ENCODE measurements at places on chromosomes 4 and X.

DNA sequence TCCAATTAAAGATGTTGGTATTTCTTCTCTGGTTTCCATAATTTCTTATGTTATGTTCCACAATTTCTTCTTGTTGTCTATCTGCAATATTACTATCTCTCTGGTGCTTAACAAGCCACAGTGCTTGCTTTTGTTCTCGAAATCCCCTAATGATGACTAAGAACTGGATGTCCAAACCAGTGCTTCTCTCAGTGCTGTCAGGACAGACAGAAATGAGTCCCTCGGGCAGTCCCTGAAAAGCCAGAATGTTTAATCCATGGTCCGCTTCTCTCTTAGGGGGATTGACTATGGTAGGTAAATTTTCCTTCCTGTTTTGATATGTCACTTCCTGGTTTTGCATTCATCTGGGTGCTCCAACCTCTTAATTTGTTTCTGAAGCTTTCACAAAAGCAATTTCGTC is 321.6 kb upstream of the PCDH10 start:
- no peak overlapping the region for H3K4me3 ChIP-seq
- H3K4me1 ChIP-seq, result no peaks in the 10 kb centered on the region
- no peaks in the 10 kb centered on the region for H3K36me3 ChIP-seq
- no peak overlapping the region for H3K27ac ChIP-seq
- no peaks in the 10 kb centered on the region for H3K27me3 ChIP-seq

DNA sequence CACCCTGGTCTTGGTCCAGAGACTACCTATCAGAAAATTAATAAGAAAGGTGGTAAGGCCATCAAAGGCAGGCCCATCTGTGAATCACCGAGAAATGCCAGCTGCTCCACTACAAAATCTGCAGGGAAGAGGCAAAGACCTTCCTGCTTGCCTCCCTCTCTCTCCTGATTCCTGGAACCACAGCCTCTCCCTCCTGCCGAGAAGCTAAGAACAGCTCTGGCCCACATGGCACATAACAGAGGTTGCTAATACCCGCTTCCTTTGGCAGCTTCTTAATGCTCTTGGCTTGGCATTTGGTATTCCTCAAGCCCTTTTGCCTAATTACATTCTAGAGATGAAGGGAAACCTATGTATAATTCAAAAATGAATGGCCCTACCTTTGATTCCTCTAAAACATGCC is 32.9 kb downstream of the RAI2 start:
- H3K27me3 ChIP-seq, result no peaks in the 10 kb centered on the region
- H3K4me1 ChIP-seq, result peaks cover 21% of the 10 kb centered on the region
- H3K36me3 ChIP-seq, result no peaks in the 10 kb centered on the region
- H3K4me3 ChIP-seq, result no peak overlapping the region

GRCh38 chrX:124555036-124555595 is 208.8 kb downstream of the SH2D1A start:
- H3K4me3 ChIP-seq, result no peak overlapping the region
- DNase-seq, result no peak
- H3K4me1 ChIP-seq, result no peaks in the 10 kb centered on the region

DNA sequence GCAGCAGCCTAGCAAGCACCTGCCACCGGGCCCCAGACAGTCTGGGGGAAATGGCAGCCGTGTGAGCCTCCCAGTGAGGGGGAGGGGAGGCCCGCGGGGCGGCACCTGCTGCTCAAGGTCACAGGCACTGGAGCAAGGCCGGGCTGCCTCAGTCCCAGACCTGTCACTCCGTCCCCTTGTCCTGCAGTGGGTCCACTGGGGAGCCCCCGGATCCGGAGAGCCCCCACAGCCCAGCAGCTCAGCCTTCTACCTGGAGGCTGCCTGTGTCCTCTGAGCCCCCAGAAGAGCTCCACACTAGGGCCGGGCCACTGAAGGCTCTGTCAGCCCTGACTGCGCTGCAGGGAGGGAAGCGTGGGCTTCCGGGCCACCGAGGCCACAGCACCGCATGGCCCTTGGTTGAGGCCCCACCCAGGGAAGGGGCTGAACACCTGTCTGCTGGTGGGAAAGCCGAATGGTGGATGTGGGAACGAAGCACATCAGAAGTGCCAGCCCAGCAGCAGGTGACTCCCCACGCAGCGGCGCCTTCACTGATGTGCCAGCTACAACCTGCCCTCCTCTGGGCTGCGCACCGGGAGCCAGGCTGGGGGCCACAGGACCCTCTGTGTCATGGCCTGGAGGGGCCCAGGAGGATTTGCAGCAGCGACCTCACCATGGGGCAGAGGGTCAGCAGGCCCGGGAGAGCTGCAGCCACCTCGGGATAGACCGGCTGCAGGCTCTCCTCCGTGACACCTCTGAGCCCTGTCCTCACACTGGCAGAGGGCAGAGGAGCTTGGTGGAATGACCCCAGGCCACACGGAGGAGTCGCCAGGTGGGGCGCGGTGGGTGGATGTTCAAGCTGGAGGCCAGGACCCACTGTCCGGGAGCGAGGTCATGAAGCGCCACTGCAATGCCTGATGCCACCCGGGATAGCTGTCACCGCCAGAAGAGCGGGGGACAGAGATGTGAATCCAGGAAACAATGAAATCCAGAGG is 35.0 kb upstream of the MXD4 start:
- H3K36me3 ChIP-seq, result no peaks in the 10 kb centered on the region
- H3K27ac ChIP-seq, result no peak overlapping the region
- DNase-seq, result no peak
- no peak overlapping the region for H3K4me3 ChIP-seq
- no peaks in the 10 kb centered on the region for H3K27me3 ChIP-seq

GRCh38 chr4:152245680-152246079 is 290.2 kb downstream of the FBXW7 start:
- no peak overlapping the region for H3K4me3 ChIP-seq
- no peaks in the 10 kb centered on the region for H3K27me3 ChIP-seq
- DNase-seq, result no peak
- H3K36me3 ChIP-seq, result no peaks in the 10 kb centered on the region
- no peak overlapping the region for H3K27ac ChIP-seq

GRCh38 chr4:5874811-5875449 is 18.0 kb downstream of the CRMP1 start:
- H3K36me3 ChIP-seq, result no peaks in the 10 kb centered on the region
- H3K27ac ChIP-seq, result no peak overlapping the region
- no peak for DNase-seq
- no peaks in the 10 kb centered on the region for H3K4me1 ChIP-seq
- no peak overlapping the region for H3K4me3 ChIP-seq

GRCh38 chr4:28248269-28248668 is 1387.6 kb downstream of the STIM2 start:
- no peak overlapping the region for H3K27ac ChIP-seq
- DNase-seq, result no peak
- H3K4me1 ChIP-seq, result no peaks in the 10 kb centered on the region
- H3K36me3 ChIP-seq, result no peaks in the 10 kb centered on the region
- no peak overlapping the region for H3K4me3 ChIP-seq

DNA sequence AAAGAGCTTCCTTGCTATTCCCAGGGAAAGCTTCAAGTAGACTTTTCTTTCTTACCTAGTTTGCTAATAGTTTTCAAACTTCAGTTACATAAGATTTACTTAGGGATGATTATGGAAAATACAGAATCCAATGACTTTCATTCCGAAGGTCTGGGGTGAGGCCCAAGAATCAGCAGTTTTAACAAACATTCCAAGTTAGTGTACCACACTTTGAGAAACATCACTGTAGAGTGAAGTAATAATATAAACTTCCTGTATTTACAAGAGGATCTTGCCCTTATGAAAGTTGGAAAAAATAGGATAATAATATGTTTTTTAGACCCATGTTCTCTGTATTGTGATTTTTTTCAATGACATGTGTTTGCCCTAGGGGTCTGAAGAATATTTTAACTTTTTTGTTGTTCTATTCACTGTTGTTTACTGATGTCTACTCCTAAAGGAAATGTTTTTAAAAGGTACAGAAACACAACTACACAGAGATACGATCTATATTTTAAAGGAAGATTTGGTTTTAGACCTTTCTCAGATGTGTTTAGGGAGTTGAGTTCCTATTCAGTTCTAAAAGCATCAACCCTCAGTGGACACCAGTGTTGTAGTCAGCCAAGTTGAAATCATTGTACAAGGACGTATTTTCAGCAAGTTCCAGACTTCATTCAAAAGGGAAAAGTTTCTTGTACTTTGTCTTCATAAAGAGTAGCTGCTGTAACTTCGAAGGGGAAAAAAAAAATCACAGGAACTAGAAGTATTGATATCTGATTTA is 295.8 kb upstream of the SLC7A11 start:
- H3K4me3 ChIP-seq, result no peak overlapping the region
- no peak overlapping the region for H3K27ac ChIP-seq

DNA sequence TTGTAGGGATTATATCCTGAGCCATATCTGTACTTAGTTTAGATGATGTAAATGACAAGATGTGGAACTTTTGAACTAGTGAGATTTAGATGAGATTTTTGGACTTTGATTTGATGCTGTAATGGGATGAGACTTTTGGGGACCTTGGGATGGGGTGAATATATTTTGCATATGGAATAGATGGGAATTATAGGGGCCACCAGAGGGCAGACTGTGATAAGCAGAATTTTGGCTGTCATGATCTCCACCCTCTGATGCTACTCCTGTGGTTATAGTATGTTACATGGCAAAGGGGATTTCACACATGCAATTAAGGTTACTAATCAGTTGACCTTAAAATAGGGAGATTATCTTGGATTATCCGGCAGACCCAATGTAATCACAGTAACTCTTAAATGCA is 214.0 kb upstream of the NHS start:
- H3K4me1 ChIP-seq, result no peaks in the 10 kb centered on the region
- DNase-seq, result no peak
- no peaks in the 10 kb centered on the region for H3K27me3 ChIP-seq
- no peak overlapping the region for H3K4me3 ChIP-seq

All from tibial nerve (tissue), 4 donors.